Mucosa of gallbladder (tissue), 1 donor: ENCODE measurements at places on chromosomes 11 and 22. TPM values are rescaled to one million over a fixed set of nuclear protein-coding genes. Genes with fewer than 3 reads are reported as not detected.

The EMSY gene
- total RNA-seq = 18.3 TPM

The DTX4 gene
- 63.6 TPM for total RNA-seq

The SLC5A4 gene
- 0.81 TPM for total RNA-seq

The RIC3 gene
- 23.8 TPM for total RNA-seq

The SLC22A6 gene
- not detected for total RNA-seq

The QSER1 gene
- 26.9 TPM for total RNA-seq

The ARHGAP1 gene
- total RNA-seq = 138 TPM

The CEND1 gene
- total RNA-seq = 0.49 TPM

The THY1 gene
- total RNA-seq = 17.8 TPM

The SLC25A18 gene
- total RNA-seq = 0.92 TPM

The TEX54 gene
- not detected for total RNA-seq

DNA sequence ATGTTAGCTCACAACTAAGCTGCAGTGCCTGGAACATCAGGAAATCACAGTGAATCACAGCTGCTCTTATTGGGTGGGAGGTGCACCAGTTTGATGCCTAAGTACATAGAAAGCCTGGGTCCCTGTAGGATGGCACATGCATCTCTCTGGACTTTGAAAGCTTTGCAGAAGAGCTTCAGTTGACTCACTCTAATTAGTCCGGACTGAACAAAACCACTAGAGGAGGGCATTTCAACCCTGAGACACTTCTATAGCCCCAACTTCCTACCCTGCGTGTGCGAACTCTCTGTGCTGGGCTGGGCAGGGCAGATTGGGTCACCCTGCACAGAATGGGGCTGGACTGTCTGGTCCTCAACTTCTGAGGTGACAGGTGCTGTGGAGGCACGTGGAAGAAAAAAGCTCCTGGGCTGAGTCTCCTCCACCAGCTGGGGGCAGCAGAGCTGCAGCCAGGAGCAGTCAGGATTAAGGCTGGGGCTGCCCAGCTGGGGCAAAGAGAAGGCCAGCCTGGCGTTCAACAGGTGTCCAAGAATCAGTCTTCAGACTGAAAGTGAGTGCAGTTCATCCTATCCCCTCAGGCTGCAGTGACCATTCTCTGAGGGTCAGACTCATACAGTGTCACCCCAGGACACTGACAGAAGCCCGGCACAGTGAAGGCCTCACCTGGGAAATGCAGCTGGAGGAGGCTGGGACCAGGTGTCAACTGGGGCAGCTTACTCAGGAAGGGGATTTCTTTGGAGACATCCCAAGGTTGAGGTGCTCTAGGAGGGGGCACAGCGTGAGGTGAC lies 22.1 kb downstream of the GGTLC2 start:
- DNase-seq = peak; percentile 44

DNA sequence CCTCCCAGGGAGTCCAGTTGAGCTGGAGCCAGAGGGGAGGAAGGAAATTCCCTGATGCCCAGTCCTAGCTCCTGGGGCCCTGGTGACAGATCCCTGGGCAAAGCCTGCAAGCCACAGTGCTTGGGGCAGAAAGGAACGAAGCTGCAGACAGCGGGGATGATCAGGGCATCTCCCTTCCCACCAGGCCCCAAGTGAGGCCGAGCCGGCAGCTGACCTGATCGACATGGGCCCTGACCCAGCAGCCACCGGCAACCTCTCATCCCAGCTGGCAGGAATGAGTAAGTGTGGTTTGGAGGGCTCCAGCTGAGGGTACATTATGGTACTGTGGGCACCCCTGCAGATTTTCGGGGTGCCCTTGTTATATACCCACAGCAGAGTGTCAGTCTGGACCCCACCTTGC lies 33.5 kb downstream of the TOM1 start:
- DNase-seq = no peak

- no peak for DNase-seq
Measured at GRCh38 chr11:22433094-22433455, 94.9 kb downstream of the SLC17A6 start.

DNA sequence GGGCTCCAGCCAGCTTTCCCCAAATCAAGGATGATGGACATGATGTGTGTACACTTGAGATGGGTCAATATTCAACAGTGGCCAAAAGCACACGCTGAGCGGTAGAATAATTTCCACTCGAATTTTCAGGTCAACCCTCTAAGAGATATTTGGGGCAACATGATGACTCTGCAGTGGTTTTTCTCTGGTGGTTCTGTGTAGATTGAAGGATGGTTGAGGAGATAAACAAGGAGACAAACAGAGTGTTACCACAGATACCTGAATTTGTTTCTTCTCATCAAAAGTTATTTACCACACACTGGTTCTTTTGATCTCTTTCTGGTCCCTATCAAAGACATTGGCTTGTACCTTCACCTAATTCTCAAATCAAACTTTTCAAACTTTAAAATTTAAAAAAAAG lies 242.0 kb downstream of the ETS1 start:
- DNase-seq = no peak

DNA sequence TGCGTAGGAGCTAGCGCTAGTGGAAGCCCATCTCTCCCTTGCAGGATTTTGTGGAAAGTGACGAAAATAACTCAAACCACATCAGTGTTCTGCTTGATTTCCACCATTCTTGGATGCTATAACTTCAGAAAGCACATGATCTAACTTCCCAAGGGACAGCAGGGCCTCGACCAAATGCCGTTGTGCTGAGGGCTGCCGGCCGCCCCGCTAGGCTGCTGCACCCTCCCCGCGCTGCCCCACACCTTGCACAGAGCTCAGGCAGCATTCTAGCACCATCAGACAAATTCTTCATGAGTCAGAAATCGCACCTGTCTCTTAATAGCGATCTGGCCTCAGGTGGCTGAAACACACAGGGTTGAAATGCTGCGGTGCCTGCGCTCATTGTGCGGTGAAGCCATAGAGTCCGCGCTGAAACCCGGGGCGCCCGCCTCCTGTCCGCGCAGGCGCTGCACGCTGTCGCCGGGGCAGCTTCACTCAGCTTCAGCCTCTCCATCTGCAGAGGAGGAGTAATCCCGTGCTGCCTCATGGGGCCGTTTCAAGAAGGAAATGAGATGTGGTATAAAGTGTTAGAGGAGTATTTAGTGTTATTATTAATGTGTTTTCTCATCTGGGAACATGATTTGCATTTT lies 59.2 kb upstream of the B3GAT1 start:
- no peak for DNase-seq

GRCh38 chr11:134730561-134731212 lies 318.6 kb upstream of the B3GAT1 start:
- no peak for DNase-seq

DNA sequence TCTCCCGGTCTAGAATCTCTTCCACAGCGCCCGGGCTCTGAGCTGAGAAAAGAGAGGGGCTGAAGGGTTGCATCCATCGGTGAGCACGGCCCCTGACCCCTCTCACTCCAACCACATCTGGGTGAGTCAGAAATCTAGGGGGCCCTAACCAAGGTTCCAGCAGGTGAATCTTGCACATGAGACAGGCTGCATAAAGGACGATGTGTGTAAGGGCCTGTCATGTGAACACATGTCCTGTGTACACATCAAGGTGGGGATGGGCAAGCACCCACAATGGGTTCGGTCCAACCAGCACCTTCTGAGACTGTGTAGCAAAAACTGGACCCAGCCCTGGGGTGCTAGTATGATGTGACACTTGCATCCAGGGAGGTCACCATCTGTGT lies 1.2 kb downstream of the BET1L start:
- DNase-seq = peak; percentile 8

DNA sequence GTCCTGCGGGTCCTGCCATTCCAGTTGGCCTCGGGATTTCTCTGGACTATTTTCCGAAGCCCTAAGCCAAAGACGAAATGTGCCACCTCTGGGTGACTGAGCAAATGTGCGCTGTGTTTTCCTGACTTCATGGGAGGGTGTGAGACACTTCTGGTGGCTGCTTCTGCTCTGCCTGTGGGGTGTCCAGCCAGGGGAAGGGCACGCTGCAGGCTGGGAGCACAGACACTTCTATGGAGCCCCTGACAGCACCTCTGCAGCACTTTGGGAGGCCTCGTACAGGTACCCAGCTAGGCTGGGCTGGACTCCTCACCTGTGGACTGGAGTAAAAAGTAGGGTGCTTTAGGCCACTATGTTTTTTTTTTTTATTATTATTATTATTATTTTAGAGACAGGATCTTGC lies 17.7 kb downstream of the TANGO2 start:
- no peak for DNase-seq

DNA sequence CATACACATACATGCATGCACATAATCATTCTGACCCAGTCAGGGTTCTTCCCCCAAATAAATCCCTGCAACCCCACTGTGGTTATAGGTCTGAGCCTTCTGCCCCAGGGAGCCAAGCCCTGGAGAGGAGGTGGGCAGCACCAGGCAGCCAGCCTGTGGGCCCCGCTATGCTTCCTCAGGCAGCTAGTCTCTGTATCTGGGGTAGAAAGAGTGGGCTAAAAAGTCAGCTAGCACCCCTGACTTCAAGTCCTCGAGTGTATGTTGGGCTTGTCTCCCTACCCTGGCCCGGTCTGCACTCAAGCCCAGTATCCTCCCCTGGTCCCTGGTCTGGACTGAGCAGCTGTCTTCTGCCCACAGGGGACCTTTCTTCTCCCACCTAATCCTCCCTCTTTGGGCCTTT lies 28.0 kb downstream of the KCNQ1OT1 start:
- DNase-seq = no peak

- DNase-seq = no peak
Measured at GRCh38 chr22:29697853-29698598, 21.8 kb upstream of the CABP7 start.

GRCh38 chr11:63537293-63538101 lies 889 bp downstream of the PLAAT4 start:
- peak; percentile 50 for DNase-seq

DNA sequence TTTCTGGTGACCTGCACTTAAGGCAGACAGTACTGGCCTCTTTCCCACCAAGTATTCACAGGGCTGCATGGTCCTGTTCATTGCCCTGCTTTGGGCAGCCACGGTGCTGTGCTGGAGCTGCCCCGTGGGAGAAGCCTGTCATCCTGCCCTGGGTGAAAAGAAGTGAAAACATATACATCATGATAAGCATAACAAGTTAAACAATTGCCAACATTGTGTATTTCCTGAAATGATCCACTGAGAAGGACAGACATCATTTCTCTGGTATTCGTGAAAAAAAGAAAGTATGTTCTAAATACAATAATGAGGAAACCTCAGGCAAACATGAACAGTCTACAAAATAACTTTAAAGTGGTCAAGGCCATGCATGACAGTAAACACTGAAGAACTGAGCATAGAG lies 393.1 kb downstream of the TMEM135 start:
- no peak for DNase-seq

DNA sequence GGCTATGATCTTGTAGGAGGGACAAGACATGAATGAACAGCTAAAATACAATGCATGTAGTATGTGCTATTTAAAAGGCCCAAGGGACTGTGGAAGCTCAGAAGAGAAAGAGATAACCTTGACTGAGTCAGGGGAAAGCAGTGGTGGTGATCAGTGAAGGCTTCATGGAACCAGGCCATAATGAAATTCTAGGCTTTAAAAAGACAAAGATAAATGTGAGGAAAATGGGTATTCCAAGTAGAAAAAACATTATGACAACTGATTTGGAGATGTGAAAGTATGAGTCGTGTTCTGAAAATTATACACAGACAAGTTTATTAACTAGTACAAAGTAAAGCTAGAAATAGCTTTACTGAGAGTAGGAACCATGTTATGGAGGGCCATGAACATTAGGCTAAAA lies 189.8 kb downstream of the SOX6 start:
- DNase-seq = no peak

GRCh38 chr11:36150986-36151385 lies 138.2 kb downstream of the COMMD9 start:
- DNase-seq = no peak

DNA sequence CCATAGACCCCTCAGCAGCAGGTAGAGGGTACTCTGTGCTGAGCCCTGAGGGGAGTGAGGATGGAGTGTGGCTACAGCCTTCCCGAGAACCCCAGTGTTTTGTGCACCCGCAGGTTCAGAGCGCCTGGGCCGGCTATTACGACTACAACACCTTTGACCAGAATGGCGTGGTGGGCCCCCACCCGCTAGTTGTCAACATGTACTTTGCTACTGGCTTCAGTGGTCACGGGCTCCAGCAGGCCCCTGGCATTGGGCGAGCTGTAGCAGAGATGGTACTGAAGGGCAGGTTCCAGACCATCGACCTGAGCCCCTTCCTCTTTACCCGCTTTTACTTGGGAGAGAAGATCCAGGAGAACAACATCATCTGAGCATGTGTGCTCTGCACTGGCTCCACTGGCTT lies 5.6 kb upstream of the TIRAP start:
- no peak for DNase-seq

DNA sequence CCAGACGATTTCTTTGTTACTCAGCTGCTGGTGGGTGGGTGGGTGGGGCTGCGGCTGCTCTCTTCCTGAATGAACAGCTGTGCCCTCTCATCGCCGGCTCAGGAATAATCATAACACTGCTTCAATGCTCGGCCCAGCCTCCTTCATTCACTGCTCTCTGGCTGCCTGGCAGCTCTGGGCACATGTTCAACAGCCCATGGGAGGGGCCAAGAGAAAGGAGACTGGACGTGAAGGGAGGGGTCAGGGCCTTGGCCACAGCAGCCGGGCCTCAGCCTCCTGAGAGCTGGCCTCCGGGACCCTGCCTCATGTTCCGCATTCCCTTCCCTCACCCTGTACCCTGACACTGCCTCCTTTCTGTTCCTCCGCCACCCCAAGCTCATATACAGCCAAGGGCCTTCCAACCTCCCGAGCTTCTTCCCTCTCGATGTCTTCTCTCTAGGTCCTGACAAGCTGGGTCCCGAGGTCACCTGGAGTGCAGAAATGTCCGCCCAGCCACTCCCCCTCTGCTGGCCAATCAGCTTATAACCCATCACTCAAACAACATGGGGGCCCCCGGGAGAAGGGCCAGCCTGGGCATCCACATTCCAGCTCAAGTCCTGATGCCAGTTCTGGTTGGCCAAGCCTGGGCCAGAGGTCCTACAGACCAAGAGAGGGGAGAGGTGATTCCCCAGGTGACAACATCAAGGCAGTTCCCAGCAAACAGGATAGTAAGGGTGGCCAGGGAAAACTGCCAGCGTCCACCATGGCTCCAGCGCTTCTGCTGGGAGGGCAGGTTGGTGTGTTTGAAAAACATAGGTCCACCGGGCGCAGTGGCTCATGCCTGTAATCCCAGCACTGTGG lies 3.2 kb upstream of the CSDC2 start:
- DNase-seq = peak; percentile 74

- DNase-seq = peak; percentile 76
Measured at GRCh38 chr11:67265633-67266448, 432 bp upstream of the GRK2 start.

GRCh38 chr11:108902027-108902469 lies 237.2 kb downstream of the DDX10 start:
- DNase-seq = no peak

GRCh38 chr11:27285761-27286160 lies 77.3 kb downstream of the CCDC34 start:
- DNase-seq = no peak

DNA sequence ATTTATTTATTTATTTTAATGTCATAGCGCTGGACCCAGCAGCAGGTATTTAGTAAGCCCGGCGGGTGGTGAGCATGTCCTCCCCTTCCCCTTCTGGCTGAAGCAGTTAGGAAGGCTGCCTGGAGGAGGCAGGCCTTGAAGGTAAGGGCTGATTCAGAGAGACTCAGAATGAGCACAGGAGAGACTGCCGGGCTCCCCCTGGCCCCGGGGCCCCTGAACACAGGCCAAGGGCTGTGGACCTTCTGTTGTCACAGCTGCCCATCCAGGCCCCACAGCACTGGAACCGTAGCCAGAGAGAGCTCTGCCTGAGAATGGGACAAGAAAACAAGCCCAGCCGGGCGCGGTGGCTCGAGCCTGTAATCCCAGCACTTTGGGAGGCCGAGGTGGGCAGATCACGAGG lies 52.8 kb downstream of the KCNJ4 start:
- DNase-seq = no peak
